ENCODE measurements at places on chromosomes 7 and 10.

DNA sequence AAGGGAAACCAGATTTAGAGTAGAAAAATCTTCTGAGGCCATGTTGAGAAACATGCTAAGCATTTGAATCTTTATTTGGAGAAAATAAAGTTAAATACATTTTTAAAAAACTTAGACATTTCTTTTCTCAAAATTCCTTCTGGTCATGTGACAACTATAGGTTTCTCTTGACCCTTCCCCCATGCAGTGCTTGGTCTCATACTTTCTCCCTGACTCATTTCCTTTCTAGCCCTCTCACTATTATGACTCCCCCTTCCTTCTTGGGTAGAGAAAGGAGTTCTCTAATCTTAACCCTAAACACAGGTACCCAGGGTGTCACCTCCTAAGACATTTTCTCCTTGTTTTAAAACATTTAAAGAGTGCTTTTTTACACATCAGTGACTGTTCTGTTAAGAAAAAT, 179.5 kb upstream of the TMEM106B start:
- peak; percentile 53 for DNase-seq

DNA sequence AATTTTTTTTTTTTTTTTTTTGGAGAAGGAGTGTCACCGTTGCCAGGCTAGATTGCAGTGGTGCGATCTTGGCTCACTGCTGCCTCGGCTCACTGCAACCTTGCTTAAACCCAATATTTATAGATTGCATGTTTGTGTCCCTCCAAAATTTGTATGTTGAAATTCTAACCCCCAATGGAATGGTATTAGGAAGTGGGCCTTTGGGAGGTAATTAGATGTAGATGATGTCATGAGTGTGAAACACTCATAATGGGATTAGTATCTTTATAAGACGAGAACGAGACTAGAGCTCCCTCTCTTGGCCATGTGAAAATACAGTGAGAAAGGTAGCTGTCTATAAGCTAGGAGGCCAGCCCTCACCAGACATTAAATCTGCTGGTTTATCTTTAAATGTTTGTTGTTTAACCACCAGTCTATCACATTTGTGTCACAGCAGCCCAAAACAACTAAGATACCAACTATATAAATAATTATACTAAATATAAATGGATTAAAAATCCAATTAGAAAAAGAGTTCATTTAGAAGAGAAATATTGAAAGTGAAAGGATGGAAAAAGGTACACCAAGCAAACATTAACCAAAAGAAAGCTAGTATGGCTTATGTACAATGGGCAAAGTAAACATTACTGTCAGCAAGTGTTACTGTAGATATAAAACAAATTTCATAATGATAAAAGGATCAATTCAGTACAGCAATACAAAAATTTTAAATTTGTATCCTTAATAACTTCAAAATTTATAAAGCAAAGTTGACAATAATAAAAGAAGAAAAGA, 9.3 kb downstream of the TCAF1 start:
- peak; percentile 43 for DNase-seq

DNA sequence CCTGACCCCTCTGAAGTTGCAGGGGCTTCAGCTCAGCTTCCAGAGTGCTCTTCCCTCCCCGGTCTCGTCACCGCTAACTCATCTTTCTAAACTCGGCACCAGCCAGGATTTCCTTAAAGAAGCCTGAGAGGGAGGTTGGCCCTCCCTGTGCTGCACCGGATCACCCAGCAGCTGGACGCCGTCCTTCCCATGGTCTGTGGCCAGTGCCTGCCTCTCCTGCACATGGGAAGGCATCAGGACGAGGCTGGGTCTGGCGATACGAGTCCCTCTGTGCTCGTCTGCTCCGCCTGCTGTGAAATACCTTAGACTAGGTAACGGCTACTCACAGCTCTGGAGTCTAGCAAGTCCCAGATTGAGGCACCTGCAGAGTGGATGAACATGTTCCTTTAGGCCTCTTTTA, 179.1 kb downstream of the ZMYND11 start:
- no peak for DNase-seq

GRCh38 chr7:63925626-63926460, 72.8 kb upstream of the ZNF722 start:
- DNase-seq = peak; percentile 16

DNA sequence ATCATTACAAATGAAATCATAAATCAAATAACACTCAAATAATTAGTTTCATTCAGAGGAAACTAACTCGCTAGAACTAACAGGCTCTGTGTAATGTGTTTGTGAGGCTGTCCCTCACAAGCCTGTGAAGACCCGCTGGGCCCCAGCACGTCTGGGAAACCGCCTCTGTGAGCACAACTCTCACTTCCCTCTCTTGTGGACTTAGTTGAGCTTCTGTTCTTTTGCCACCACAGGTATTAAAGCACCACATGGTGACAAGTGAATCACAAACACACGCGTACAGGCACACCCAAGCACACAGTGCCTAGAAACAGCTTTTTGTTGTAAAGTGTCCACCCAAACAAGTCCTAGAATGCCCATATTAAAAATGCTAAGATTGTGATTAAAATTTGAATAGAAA, 51.0 kb downstream of the ZNF777 start:
- DNase-seq = no peak

DNA sequence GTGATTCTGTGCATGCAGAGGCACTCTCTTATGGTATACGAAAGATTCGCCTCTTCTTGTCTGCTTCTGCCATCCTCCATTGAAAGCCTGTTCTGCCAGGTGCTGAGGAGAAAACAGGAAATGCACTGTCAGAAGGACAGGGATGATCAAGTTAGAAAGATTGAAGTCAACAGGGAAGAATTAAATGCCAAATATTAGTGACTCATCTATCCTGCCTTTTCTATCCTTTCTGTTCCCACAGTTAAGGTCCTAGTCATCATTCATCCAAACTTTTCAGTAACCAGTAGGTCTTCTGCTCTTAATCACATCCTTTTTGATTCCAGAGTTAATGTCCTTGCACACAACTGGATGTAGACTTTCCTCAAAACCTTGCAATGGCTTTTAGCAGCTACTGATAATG, 4.8 kb upstream of the ZNF783 start:
- DNase-seq = peak; percentile 11

- DNase-seq = no peak
Observed at GRCh38 chr10:14860791-14861190, 17.9 kb upstream of the SUV39H2 start.

DNA sequence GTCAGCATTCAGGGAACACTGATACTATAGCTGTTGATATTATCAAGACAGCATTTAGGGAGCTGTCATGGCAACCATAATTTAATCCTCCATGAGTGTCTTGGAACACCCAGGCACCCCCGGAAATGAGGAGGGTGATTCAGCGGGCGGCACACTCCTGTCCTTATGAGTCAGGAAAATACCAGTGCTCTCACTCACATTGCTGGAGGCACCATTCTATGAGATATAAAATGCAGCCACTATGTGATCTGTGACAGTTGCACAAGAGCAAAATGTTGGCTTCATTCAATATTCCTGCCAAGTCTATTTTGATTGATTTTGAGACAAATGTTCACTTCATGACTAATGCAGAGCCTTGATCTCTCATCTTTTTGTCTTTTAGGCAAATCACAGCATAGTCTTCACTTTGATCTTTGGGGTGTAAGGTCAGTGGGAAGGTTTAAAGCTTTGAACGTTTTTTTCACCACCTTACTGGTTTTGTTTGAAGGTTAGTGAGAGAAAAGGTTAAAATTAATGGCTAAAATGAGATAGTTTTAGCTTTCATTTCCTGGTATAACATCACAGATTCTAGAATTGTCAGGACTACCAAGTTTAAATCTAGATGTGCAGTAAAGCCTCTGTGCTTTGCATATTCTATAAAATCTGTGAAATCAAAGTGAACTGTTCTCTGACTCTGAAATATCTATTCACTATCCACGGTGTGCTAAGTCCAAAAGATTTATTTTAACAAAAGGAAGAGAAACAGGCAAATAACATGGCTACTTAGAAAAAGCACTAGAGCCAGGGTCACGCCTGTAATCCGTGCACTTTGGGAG, 12.4 kb upstream of the ARHGAP12 start:
- peak; percentile 88 for DNase-seq

GRCh38 chr10:130261306-130261705, 125.1 kb downstream of the GLRX3 start:
- no peak for DNase-seq

GRCh38 chr10:91210435-91210834, 10.0 kb upstream of the PCGF5 start:
- DNase-seq = no peak

DNA sequence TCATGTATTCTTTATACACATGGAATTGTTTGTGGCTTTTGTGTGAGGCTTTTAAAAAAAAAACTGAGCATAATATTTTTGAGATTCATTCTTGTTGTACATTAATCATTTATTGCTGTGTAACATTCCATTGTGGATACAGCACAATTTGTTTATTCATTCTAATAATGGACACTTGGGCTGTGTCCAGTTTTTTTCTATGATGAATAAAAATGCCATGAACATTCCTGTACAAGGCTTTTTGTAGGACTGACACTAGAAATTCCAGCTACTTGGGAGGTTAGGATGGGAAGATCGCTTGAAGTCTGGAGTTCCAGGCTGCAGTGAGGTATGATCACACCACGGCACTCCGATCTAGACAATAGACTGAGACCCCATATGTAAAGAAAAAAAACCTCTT, 254.3 kb upstream of the CACNA2D1 start:
- DNase-seq = peak; percentile 50

DNA sequence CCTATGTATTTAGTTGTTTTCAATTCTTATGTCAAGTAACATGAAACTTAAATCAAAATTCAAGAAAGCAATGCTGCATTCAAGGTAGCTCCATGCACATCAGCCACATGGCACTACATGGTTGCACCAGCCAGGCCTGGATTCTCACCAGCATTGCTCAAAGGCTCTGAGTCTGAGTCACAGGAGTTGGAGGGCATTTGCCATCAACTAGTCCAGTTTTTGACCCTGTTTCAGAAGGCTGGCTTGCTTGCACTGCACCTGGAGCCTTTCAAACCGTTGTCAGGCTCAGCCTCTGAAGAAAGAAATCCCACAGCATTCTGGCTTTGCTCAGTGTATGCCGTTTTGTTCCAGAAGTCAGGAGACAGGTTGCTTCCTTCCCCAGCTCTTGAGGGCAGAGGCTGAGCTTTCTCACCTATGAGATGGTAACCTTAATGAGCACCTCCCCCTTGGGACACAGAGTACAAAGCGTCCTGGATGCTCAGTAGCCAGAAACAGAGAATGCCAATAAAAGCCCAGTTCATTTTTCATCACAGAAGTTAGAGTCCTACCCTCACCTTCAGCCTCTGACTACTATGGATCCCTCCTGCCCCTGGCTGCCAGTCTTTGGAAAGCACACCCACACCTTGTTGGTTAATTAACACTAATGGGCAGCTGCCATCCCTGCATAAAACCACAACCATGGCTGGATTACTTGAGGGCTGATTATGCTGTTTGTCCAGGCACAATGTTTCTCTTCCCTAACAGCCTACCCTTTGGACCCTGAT, 288.4 kb upstream of the LRRTM3 start:
- peak; percentile 0 for DNase-seq

GRCh38 chr10:100896876-100897461, 15.8 kb upstream of the SLF2 start:
- DNase-seq = no peak

DNA sequence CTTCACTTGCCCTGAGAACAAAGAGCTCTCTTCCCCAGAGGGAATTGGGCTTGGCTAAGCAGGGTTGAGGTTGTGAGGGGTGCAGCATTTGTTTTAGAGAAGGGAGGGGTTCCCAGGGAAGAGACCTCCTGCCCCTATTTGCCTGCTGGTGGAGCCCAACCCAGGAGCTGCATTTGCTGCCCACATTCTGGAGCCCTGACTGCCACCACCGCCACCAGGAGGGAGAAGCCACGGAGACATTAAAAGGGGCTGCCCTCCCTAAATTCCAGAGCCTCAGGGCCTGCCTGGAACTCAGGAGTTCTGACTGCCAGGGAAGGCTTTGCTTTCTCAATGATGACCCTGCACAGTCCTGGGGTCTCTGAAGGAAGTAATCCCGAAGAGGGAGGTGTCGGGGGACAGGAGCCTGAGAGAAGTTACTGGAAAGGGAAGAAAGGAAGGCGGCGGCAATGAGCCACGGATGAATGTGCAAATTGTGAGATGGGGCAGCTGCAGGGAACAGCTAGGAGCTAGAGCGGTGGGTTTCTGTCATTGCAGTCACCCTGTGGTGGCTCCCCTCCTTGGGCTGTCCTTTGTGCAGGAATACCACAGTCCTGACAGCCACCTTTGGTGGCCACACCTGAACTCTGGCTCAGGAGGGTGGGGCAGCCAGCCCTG, 51.3 kb downstream of the NEURL1 start:
- no peak for DNase-seq

DNA sequence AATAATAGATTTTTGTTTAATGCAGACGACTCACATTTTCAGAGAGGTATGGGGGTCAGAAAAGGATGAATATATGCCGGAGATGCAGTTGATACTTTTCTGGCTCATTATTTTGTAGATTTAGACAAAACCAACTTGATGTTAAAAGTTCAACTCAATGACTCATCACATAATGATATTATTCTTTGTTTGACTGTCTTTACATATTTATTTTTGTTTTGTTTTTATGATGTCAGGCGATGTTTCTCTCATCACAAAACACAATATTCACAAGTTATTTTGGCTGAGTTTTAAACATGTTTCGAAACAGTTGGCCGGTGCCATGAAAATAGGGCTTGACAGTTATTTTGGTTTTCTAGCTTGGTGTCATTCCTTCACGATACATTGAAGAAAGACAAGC, 1.3 kb downstream of the GJD4 start:
- peak; percentile 40 for DNase-seq

GRCh38 chr7:10507032-10507431, 466.6 kb upstream of the PHF14 start:
- DNase-seq = no peak

Data from fibroblast of pulmonary artery (primary cell).